ENCODE measurements at places on chromosomes 5 and 9.

- no peak for DNase-seq
Measured at GRCh38 chr5:99005506-99005905, 76.7 kb upstream of the CHD1 start.

GRCh38 chr9:21078702-21079101, 960 bp upstream of the IFNB1 start:
- DNase-seq: no peak

GRCh38 chr9:71755869-71756268, 12.4 kb downstream of the CEMIP2 start:
- no peak for DNase-seq

DNA sequence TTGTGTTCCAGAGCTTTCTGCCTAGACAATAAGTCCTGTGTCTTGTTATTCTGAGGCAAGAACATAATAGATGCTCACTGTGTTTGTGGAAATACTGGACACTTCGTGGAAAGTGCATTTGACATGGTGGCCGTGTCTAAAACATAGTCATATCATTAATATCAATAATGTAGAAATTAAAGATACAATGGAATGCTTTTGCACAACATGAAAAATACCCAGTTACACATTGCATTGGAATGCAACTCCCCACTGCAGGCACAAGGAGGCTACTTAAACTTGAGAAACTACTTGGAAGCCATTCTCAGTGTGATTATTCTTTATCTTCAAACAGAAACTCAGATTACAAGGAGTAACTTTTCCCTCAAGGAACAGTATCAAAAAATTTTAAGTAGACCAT, 145.3 kb upstream of the ZNF462 start:
- no peak for DNase-seq

- no peak for DNase-seq
Measured at GRCh38 chr5:173643964-173644363, 27.5 kb upstream of the BOD1 start.

Measured in activated CD8-positive, alpha-beta memory T cell treated with anti-CD3 and anti-CD28 coated beads for 1 hour (primary cell).